ENCODE measurements at places on chromosomes 11 and 22.

GRCh38 chr11:93525601-93526345 is 17.4 kb downstream of the SMCO4 start:
- DNase-seq, result no peak

GRCh38 chr11:81070948-81071347 is 1630.1 kb upstream of the TENM4 start:
- DNase-seq, result no peak

GRCh38 chr22:45684169-45684568 is 12.5 kb downstream of the ATXN10 start:
- no peak for DNase-seq

GRCh38 chr11:60914633-60915247 is 782 bp downstream of the TMEM109 start:
- DNase-seq, result no peak

- DNase-seq, result no peak
These were observed 30.6 kb downstream of the MUC6 start for GRCh38 chr11:1005928-1006327.

- no peak for DNase-seq
These were observed 6.1 kb downstream of the MPEG1 start for GRCh38 chr11:59206635-59207034.

DNA sequence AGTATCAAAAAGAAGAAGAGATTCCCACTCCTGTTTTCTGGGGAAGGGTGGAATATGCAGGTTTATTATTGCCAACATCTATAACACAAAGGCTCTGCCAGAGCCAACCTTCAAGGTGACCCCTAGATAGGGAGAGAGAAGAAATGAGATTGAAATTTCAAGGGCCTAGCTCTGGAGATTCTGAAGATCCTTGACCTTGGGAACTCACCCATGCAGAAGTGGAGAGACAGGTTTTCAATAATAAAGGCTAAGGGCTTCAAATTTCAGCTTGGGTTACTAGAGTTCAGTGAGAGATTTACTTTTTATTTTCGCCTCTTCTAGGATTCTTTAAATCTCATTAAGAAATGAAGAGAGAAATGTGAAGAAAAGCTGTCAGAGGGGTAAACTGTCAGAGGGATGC is 98.4 kb downstream of the CD44 start:
- no peak for DNase-seq

Data from stimulated activated CD8-positive, alpha-beta memory T cell treated with anti-CD3 and anti-CD28 coated beads, Interleukin-4, amount 100 ng/mL, for 1 hour (primary cell).